EL (cell line): ENCODE measurements at places on chromosomes 12 and 14.
A peak's percentile ranks its signal among the peaks of the same experiment; 100 is the strongest.

DNA sequence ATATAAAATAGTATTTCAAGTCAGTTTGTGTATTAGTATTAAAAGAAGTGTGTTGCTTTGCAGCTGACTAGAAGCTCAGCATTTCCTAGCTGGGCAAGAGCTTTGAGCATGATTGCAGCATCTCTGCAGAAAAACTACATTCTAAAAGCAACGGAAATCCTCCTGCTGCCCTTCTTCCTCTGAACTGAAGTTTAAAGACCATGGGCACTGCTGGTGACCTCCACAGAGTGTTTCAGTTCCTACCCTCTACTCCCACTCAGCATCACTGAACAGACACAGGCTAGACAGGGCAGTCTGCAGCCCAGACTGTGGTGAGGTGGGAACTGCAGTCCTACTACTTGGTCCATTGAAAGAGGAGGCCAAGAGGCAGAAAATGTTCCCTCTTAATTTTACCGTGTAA, 59.0 kb downstream of the FAR2 start:
- no peak for DNase-seq

DNA sequence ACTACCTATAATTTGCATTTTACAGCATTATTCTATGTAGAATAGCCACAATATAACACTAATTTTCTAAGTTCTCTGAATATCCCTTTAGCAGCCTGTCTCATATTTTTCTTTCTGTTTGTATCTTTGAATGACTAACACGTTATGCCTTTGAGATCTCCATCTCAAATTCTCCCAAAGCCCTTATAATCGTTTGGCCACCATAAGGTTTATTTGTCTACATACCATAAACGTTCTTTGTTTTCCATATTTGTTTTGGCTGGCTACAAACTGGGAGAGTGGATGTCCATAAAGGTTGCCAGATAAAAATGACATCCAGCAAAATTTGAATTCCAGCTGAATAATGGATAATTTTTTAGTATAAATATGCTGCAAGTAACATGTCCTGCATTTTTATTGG, 203.7 kb downstream of the STXBP6 start:
- DNase-seq, result no peak

- DNase-seq, result no peak
Observed at GRCh38 chr12:101407049-101407435, 530 bp downstream of the ARL1 start.

GRCh38 chr12:97235102-97235501, 227.5 kb upstream of the RMST start:
- no peak for DNase-seq

- peak; percentile 59 for DNase-seq
Observed at GRCh38 chr12:110281549-110282299, 677 bp downstream of the ATP2A2 start.

DNA sequence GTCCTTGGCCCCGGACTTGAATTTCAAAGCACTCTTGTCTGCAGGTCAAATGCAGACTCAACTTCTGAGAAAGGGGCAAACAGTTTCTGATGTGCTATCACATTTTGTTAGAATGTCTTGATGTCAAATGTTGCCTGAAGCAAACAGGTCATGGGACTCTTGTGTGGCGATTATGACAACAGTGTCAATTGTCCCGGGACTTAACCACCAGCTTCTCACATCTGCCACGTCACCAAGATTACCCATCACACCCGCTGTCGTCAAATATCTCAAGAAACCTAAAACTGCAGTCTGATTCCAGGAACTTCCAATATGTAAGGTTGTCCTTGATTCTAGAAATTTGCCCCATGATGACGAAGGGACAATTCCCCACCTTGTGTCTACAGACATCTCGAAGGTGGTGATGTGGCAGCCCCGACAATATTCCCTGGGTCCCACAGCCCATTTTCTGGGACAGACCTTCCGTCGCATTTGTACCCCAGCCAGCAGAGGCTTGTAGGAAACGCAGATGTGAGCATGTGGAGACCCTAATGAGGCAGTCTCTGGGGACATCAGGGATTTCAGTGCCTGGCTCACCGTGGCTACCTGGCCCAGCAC, 21.3 kb downstream of the LRTM2 start:
- no peak for DNase-seq

DNA sequence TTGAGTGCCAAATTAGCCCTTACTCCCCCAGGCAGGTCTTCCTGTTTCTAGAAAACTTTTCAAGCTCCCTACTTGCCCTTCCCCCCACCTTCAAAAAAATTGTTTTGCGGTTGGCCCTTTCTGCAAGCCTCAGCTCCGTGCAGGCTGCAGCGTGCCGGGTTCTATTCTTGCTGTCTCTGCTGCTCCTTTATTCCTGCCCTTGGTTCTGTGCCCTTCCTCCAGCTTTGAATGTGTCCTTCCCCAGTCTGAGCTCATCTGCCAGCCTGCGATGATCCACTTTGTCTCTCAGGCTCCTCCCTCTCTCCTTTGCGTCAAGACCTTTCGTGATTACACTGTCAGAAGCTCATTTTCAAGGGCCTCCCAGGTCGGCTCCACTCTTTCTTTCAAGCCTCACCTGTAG, 98.6 kb downstream of the IRF2BPL start:
- DNase-seq, result no peak

GRCh38 chr12:19972325-19973288, 395.7 kb upstream of the PDE3A start:
- no peak for DNase-seq

- no peak for DNase-seq
Observed at GRCh38 chr12:3958534-3958933, 85.3 kb upstream of the PARP11 start.

DNA sequence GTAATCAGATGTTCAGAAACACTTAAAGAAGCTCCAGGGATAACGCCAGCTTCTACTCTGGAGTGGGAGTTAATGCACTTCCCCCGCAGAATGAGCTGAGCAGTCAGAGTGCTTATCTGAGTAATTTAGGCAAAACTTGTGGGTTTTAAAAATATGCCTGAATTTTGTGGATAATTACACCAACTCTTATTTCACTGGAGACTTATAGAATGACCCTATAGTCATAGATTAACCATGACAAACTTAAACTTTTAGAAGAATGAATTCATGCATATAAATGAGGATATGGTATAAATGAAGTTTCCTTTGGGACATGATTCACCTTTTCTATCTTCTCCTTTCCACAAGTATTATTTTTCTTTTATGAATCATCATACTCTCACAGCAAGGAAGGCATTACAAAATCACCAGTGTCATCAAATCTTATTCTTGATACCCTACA, 241.1 kb upstream of the FBXO33 start:
- DNase-seq, result no peak

GRCh38 chr12:41061192-41061591, 126.9 kb upstream of the PDZRN4 start:
- DNase-seq, result no peak

DNA sequence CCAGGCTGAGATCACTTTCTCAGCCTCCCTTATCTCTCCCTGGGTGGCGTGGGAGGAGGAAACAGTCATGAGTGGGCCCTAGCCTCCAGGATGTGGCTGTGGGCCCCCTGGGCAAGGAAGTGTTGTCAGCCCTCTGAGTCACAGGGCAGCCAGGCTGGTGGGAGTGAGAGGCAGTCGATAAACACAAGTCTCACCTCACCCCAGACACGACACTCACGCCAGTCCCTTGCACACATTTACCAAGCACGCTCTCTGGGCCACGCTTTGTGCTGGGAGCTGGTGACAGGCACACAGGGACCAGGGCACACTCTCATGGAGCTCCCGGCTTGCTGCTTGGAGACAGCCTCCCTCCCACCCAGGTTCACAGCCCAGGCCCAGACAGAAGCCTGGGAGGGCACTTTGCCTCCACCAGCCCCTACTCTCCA, 1.9 kb upstream of the KRT79 start:
- peak; percentile 75 for DNase-seq

GRCh38 chr14:21042918-21043317, 756 bp downstream of the RNASE7 start:
- no peak for DNase-seq

DNA sequence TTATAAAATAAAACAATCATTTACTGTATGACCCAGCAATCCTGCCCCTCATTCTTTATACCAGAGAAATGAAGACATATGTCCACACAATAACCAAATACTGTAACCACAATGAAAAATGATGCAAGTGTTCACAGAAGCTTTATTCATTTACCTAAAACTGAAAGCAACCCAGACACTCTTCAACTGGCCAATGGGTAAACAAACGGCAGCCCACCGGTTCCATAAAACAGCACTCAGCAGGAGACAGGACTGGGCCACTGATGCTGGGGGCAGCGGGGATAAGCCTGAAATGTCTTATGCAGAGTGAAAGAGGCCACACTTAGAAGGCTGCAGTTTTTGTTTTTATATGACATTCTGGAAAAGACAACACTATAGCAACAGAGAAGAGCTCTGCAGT, 15.1 kb downstream of the DDX51 start:
- no peak for DNase-seq

DNA sequence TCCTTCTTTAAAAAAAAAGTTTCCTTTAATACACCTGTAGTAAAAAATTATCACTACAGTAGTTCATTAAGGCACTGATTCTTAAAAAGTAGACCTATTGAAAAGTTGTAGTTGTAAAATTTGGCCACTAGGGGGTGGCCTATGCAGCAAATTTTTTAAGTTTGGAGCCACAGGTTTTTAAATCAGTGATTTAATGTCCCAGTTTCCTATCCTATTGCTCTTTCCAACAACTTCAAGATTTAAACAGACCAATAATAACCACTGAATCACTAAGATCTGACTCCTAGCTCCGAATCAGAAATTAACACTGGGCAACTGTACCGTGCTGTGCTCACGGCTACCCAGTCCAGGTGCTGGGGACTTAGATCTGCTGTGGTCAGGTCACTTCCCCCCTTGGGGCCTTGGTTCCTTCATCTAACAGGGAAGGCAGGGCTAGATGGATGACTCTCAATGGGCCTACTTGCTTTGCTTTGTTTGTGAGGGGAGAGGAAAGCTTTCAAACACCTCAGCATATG, 279.3 kb downstream of the MED13L start:
- DNase-seq, result peak; percentile 54

DNA sequence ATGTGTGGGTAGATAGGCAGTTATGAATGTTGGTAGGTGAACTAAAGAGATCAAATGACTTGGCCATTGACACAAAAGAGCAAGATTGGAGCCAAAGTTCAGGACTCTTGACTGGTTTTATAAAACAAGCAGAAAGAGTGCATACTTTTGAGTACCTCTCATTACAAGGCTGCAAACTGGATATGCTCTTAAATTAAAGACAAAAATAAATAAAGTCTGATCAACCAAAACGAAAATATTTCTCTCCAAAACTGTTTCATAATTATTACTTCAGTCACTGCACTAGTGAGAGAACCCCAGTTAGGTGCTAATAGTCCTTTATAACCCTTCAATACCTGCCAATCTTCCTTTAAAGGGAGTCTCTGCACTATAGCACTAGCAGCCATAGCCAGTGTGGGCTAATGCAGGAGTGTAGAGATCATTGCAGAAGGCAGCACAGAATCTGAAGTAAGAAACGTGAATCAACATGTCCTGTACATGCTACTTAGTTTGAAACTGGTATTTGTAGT, 147.1 kb downstream of the FOXA1 start:
- no peak for DNase-seq

DNA sequence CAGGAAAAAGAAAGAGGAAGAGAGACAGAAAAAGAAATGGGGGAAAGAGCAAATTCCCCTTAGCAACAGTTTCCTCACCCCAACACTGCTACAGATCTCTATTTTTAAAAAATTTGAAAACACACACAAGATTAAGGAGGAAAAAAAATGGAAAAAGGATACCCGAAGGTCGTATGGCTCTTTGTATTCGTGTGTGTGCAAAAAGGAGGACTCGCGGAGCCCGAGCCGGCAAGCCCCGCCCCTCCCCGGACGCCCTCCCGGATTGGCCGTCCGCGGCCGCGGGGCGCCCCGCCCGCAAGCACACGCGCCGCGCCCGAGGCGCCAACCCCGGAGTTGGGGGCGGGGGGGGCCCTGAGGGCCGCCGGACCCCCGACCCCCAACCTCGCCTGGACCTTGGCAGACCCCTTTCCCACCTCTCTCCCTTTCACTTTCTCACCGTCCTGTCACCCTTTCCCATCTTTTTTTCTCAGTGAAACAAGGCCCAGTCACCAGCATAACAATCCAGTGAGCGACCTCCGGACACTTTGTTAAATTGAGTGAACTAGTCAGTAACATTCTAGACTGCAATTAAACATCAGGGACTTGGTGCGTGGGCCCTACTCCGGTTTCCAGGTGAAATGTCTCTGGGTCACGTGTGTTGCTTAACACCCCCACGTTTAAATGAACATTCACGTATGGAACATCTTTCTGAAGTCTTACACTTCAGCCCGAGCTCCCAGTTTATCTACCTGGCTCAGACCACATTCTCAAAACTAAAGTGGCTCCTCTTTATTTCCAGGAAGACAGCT, at the start of gene C14orf93:
C14orf93 (minus strand) TSS at position 205 of the 788 bp plus-strand sequence. CDS start 11,120 bp downstream, outside the sequence.
- DNase-seq, result peak; percentile 75
